ENCODE measurements at places on chromosomes 2 and 18.
A peak's percentile ranks its signal among the peaks of the same experiment; 100 is the strongest.

DNA sequence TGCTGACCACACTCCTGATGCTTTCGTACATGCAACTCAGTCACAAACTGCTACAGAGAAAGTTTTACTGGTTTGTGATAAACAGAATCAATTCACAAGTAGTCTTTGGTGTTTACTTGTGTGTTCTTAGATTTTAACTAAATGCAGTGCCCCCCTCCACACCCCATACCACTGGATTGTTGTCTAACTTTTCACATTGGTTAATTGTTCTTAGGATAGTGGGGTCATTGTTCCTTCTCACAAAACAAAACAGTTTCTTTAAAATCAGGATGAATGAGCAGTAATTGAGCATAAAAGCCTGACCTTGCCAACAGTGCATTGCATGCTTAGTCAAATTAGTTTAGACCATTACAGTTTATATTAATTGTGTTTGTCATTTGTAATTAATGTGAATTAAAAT lies 14.1 kb upstream of the PNPT1 start:
- DNase-seq: no peak

DNA sequence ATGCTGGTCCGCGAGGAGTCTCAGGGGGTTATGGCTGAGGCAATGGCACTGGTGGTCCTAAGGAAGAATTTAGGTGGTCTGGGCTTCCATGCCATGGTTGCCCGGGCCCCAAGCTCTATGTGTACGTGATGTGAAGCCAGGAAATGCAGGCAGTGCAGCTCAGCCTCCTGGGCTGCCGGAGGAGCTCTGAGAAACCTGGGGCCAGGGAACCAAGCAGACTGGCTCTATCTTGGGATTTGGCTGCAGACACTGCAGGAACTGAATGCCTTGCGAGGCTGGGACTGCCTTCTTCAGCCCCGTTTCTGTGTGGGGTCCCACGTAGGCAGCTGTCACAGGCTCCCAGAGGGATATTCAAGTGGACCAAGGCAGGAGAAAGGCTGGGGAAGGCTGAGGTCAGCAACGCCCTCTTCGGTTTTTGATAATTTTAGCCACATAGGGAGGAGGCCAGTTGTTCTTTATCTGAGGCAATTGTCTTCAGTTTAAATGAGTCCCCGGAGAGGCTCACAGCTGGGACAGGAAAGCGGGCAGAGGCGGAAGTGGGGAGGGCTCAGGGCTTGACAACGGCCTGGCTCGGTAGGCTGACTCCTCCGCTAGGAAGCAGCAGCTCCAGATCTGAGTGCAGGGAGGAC lies 77.7 kb downstream of the RHOB start:
- DNase-seq: no peak

DNA sequence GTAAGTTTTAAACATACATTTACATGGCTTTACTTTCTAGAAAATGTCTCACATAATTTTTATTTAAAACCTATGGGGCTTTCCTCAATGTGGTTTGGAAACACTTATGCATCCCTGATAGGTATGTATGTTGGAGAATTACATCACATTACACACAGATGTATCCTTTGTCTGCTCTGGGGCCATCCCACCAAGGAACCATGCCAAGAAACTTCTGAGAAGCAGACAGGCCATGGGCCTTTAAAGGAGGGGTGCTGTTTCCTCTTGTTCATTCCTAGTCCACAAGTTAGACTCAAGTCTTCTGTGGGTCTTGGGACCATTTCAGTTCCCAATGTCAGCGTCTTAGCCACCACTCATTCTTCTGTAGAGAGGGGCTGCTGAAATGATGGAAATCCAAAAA lies 162.0 kb upstream of the SETBP1 start:
- peak; percentile 80 for DNase-seq

DNA sequence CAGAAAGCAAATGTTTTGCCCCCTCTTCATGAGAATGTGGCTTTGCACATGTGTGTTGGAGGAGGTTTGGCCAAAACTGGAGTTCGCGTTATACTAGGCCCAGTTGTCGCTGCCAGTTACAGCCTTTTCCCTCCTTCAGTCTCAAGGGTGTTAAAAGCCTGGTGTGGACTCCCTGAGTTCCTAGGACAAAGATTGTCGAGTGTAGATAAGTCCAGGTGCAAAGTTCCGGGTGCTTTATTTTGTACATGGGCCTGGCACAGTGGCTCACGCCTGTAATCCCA lies 542 bp upstream of the RNF103 start:
- peak; percentile 2 for DNase-seq

GRCh38 chr2:173943738-173944137 lies 21.4 kb downstream of the SP3 start:
- no peak for DNase-seq

DNA sequence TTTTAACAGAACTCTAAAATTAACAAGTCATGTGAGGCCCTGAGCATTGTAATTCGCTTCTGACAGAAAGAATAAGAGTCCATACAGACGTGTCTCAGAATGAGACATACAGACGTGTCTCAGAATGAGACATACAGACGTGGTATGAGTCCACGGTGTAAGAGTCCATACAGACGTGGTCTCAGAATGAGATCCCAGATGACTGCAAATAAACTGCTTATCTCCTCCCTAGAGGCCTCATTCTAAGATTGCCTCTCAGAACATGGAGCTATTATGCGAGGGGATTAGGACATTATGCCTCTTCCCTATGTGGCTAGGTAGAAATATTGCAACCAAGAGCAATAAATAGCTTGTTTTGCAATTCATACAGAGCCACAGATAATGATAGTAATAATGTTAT lies 63.9 kb downstream of the NEB start:
- no peak for DNase-seq

GRCh38 chr2:191696001-191696400 lies 18.1 kb downstream of the NABP1 start:
- peak; percentile 86 for DNase-seq

GRCh38 chr2:336360-336759 lies 48.5 kb upstream of the ALKAL2 start:
- no peak for DNase-seq

DNA sequence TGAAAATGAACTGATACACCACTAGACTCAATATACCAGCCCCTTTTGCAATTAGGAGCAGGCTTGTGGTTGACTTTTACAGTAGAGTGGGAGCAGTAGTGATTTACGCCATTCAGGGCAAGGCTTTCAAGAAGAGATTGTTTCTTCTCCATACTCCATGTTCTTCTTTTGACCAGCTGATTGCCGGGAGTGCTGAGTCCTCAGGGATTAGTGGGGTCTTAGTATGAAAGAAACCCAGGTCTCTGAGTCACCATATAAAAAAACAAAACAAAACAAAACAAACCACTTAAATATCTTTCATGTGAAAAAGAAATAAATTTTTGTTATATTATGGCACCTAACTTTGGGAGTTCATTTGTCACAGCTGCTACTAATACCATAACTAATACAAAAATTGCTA lies 465.6 kb upstream of the TRIB2 start:
- no peak for DNase-seq

GRCh38 chr2:203999835-204000234 lies 63.3 kb downstream of the ICOS start:
- no peak for DNase-seq

DNA sequence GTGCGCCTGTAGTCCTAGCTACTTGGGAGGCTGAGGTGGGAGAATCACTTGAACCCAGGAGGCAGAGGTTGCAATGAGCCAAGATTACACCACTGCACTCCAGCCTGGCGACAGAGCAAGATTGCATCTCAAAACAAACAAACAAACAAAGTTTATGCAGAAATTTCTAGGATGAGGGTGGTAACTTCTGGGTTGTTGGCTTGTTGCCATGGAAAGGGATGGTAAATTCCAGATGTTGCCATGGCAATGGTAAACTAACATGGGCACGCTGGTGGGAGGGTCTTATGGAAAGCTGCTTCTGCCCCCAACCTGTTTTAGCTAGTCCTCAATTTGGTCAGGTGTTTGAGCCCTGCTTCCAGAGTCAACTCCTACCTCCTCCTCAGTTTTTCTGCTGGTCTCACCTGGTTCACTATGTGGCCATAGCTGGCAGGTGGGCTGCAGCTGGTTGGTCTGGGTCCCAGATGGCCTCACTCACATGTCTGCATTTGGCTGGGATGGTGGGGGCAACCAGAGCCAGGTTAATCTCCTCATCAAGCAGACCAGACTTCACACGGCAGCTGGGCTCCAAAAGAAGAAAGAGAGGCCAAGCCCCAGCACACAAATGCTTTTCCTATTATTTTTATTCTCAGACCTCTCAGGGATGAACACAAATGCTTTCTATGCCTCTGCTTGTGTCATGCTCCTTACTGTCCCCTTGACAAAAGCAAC lies 26.6 kb upstream of the TEX44 start:
- no peak for DNase-seq

GRCh38 chr2:189548666-189549448 lies 31.7 kb downstream of the SLC40A1 start:
- DNase-seq: no peak

- DNase-seq: no peak
Measured at GRCh38 chr18:58522132-58522531, 106.8 kb downstream of the ALPK2 start.

DNA sequence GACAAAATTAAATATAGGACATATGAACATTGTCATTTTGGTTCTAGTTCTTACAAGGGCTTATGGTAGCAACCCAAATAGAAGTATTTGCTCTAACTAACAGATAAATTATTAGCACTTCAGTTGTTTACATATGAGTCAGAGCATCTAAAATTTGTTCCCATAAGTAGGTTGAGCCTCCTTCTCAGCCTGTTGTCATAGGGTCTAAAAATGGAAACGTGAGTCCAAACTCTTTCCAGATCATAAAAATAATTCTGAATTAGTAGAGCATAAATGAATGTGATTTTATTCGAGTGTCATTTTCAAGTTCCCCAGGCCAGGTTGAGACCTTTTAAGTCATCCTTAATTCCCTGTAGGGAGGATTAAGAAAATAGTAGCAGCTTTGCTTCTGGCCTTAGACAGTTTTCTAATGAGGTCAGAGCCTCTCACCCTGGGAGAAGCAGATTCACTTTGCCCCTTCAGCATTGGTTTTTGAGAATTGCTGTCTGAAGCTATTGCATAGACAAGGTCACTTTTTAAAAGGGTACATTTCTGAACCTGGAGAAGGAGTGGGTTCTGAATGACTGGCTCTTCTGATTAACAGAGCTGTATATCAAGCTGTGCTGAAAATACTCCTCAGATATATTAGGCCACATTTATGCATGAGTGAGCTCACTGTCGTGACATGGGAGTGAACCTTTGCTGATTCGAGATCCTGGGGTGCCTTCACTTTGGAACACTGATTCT lies 164.3 kb downstream of the NEDD4L start:
- no peak for DNase-seq

DNA sequence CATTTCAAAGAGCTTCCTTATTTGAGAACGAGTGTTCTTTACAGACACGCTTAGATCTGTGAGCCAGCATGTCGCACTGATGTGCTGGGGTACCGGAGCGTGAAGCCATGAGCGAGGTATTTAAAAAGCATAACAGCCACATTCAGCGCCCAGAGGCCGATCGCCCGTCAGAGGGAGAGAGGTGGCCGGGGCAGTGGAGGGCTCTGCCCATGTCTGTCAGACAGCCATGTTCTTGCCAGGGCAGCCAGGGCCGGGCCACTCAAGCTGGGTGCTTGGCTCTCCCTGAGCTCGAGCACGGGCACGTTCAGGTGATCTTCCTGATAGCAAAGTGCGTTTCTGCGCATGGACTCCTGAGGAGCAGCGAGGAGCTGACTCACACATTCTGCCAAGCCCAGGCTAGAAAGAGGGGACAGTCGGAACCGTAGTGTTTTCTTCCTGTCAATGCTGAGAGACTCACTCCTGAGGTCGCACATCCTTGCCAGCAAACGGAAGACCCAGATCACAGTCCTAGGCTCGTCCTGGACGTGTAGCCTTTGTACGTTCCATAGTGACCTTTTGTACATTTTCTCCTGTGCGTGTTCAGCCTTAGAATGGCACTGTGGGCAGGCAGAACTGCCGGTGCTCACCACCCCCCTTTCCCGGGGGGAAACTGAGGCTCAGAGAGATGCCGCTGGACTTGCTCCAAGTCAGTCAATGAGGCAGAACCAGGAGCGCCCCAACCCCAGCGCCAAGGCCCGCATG lies 100.7 kb downstream of the NFATC1 start:
- DNase-seq: no peak

DNA sequence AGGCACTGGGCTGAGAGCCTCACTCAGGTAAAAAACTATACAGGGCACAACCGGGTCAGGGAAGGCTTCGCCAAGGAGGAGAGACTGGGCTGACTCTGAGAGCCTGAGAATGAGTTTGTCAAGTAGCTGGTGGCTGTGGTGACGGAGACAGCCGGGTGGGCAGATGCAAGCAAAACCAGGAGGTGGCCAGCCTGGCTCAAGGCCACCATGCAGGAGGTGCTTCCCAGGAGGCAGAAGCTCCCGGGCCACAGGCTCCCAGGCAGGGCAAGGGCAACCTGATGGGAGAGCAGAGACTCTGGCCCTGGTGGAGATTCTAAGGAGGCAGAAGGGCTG lies 2.9 kb upstream of the INHBB start:
- DNase-seq: no peak

DNA sequence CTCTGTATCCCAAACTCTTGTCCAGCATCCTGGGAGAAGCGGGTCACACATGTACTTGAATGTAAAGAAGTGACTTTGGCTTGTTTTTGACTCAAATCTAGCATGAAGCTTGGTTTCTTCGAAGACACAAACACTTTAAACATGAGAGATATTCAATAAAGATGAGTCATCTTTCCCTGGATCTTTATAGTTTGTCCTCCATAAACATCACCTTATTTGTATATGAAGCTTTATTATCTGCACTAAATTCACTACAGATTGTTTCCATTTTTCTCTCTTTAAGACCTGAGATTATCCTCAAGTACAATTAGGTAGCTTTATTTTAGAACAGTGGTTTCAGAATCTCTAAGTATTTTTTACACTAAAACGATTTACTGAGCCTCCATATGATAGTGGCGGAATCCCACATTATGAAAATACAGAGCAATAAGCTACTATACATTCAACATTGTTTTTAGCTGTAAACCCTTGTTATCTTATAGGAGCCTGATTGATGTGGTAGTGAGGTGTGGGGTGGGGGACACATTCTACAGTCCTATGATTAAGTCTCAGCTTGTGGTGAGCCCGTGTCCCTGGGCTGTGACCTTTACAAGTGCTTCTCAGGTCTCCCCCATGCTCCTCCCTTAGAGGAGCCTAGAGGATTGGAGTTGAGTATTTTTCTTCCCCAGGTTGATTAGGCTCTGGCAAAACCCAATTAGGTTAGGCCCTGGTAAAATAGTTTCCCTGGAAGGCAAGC lies 79.6 kb upstream of the RAPGEF4 start:
- DNase-seq: no peak

DNA sequence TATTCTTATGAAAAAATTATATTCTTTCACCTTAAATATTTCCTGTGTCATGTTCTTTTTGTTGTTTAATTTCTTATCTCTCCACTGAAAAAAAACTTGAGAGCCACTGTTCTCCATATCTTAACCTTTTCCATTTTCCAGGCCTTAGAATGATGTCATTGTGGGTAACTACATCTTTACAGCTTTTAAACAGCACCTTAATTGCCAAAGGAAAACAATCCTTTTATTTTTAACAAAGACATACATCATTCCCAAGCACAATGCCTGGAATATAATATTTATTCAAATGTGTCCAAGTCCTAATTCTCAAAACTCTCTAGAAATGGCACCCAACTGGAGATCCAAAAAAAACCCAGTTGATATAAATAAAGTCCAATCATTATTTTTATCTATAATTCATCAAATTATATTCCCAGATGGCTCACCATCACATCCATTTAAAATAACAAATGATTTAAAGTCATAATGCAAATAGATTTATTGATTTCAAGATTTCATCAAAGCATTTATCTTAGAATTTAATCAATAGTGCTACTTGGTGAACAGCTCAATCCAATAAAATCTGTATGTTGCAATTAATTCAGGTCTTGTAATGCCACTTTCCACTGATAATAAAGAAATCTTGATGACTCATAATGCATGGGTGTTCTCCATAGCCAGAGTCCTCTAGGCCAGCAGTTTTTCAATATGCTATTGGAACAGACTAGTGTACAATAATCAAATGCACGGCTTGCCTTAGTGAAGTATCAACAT lies 107.1 kb upstream of the MAPRE2 start:
- no peak for DNase-seq

All from fibroblast of skin of abdomen (primary cell).